ENCODE measurements at places on chromosomes 5 and 9. TPM values are rescaled to one million over a fixed set of nuclear protein-coding genes. Genes with fewer than 3 reads are reported as not detected.

AFAP1L1 gene
- 13.3 TPM for total RNA-seq

SEPTIN8 gene
- 43.0 TPM for total RNA-seq

SPINK5 gene
- 0.16 TPM for total RNA-seq

PDCD1LG2 gene
- total RNA-seq: 3.3 TPM

KIF24 gene
- total RNA-seq: 2.6 TPM

REEP5 gene
- 177 TPM for total RNA-seq

FBP2 gene
- total RNA-seq: not detected

ACOT12 gene
- not detected for total RNA-seq

DNA sequence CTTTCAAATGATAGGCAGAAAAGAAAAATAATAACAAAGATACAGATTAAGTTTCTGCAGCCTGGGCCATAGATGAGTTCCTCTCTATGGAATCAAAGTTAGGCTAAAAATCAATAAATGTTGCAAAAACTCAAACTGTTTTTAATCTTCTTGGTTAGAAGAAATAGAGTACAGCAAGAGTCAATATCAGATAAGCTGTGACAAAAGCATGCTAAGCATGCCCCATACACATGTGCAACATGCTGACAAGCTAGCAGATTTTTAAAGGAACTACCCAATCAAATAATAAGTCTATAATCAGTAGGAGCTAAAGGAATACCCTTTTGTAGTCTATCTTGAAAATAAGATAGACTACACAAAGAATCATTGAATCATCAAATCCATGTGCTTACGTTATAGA, 6.7 kb downstream of the ERP44 start:
- no peak for DNase-seq

DNA sequence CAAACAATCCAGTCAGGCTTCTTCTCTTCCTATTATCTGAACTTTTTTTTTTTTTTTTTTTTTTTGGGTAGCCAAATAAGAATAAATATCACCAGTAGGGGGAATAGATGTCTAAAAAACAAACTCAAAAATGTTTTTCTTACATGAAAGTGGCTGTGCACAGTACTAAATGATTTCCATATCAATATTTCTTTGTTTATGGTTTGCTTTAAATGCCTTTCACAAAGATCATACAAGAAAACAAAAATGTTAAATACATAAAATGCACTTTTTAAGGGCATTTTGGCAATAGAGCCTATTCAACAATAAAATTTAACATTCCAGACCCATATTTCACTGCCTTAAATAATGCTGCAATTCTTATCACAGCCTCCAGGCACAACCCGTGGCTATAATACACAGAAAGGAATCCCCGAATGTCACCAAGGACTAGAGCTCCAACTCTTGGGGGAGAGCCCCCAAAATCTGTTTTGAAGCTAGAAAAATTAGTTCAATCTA, 91.1 kb upstream of the TBCA start:
- DNase-seq: no peak

DNA sequence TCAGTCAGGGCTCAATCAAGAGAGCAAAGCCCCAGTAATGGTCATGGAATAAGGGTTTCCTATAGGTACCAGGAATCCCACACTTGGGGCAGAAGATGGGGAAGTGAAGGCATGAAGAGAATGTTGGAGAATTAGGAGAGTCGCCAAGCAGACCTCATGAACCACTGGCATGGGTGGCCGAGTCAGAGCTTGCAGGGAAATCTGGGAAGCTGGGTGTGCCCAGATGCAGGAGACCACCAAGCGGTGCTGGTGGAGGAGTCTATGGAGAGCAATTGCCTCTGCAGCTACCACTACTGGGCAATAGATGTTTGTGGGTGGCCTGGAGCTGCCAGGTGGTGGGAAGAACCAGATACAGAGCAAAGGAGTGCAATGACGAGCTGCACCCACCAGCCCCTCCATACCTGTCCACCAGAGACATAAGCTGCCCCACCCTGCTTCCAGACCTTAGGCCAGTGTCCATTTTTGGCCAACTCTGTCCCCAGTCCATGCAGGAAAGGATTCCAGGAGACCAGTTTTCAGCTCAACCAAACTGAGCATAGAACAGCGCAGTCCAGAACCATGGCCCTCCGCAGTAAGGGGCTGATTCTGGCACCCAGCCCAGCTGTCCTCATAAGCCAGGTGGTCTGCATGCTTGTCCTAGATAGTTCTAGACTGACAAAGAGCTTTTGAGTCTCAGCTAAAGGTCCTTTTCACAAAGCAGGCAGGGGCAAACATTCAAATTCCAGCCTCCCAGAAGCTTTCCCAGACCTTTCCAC, 323.9 kb downstream of the GADD45G start:
- DNase-seq: no peak

DNA sequence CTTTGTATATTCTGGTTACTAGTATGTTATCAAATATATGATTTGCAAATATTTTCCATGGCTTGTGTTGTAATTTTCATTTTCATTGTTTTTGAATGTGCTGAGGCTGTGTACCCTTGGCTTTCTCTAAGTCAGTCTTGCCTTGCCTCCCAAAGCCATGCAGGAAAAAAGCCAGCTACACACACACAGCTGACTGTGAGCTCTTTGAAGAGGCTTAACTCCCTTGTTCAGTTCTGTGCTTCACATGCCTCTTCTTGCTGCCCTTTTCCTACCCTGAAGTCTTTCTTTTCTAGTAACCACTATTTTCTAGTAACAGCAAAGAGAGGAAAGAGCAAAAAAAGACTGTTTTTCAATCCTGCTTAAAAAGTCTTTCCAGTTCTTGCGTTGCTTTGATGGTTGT, 53.9 kb downstream of the KCNN2 start:
- no peak for DNase-seq

GRCh38 chr5:91499943-91500531, 116.9 kb upstream of the ARRDC3 start:
- no peak for DNase-seq

- no peak for DNase-seq
Measured at GRCh38 chr5:71589903-71590302, 2.8 kb downstream of the MCCC2 start.

DNA sequence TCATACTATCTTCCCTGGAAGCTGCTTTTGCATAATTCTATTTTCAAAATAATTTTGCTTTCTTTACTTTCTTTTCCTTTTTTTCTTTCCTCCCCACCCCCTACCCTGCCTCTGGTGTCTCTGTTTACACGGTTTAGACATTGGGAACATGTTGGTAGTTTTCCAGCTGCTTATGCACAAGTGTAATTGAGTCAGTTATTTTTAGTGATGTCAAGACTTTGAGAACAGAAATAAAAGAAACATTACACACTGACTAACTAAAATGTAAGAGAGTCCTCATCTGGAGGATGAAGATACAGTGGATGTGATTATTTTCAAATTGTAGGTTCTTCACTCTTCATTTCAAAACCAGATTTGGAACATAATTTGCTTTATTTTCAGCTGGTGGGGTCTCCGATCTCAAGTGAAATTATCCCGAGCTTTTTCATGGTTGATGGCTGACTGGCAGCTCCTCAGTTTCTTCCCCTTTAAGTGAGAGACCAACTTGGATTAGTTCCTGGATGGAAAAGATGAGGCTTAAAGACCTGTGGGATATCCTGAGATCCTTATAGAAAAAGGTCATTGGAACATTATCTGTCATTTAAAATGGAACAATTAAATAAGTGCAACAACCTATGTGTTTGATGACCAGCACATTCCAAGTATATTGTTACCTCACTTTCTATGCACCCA, 154.4 kb upstream of the ZNF462 start:
- no peak for DNase-seq

DNA sequence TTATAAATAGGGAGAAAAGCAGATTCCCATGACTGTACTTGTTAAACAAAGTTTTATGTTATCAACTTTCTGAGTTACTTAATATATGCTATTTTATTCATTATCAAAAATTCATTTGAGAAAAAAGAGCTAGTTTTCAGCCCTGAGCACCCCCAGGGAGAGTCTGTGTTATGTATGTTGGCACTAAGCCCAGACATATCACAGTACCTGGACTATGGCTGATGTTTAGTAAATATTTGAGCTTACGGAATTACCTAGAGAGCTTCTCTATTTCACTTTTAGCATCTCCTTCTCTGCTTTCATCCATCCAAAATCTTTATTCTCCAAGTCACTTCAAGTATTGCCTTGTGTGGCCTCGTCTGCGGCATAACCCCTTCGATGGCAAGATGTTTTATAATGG, 225.9 kb upstream of the PCSK5 start:
- DNase-seq: no peak

- DNase-seq: no peak
Measured at GRCh38 chr5:87081511-87082372, 185.9 kb upstream of the RASA1 start.

GRCh38 chr5:145834917-145835847, at the start of gene PRELID2:
Gene PRELID2 (minus strand): TSS chr5:145835342. CDS start chr5:145835251, 91 bp downstream.
- DNase-seq: peak; percentile 85

- DNase-seq: no peak
Measured at GRCh38 chr9:131087354-131087893, 8.9 kb upstream of the AIF1L start.

DNA sequence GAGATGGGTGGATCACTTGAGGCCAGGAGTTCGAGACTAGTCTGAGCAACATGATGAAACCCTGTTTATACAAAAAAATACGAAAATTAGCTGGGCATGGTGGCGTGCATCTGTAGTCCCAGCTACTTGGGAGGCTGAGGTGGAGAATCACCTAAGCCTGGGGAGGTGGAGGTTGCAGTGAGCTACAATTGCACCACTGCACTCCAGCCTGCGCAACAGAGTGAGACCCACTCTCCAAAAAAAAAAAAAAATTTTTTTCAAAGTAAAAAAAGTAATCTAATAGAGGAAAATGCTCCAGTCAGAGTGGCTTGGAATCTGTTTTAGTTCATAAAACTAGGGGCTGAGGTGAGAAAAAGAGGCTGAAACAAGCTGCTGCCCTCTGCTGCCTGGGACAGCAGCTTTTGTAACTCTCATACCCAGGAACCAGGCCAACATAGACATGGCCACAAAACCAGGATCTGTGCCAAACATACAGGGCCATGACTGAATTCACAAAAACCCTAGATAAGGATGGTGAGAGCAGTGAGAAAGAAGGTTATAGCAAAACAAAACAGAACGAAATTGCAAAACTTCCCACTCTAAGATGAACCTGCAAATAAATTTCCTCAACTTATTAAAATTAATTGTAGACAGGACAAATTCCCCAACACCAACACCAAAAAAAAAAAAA, 13.1 kb upstream of the DCAF12 start:
- DNase-seq: no peak

DNA sequence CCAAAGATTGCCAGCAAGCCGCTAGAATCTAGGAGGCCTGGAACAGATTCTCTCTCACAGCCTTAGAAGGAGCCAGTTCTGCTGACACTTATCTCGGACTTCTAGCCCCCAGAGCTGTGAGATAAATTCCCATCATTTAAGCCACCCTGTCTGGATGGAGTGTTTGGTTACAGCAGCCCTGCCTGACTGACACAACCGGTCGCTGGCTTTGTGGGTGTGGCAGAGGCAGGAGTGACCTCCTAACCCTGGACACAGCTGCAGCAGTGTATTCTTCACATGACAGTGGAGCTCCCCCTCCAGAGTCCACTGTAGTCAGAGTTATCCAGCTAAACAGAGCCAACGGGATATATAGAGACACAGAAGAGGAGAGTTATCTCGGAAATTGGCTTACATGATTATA, 21.2 kb upstream of the IL17B start:
- no peak for DNase-seq

- DNase-seq: no peak
Measured at GRCh38 chr5:168578006-168578405, 1.2 kb downstream of the PANK3 start.

GRCh38 chr5:176736931-176737745, 73.2 kb upstream of the UNC5A start:
- peak; percentile 2 for DNase-seq

- DNase-seq: no peak
Measured at GRCh38 chr5:55554585-55555202, 19.9 kb upstream of the PLPP1 start.
